ENCODE measurements at places on chromosomes 6 and 20.

- no peak for DNase-seq
Measured at GRCh38 chr6:43776799-43777776, 7.1 kb downstream of the VEGFA start.

DNA sequence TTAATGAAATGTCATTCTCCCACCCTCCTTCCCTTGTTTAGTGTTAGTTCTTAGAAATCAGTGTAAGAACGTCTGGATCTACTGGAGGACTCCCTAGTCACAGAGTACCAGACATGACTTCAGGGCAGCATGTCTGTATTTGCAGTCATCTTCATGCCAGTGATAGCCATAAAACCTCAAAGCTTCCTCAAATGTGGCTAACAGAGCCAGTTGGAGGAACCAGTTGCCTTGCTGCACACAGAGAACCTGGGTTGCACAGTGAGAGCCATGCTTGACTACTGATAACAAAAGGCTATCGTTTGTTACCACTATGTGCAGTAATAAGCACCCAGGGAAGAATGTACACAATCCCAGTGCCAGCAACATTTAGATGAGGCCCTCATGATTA, 20.1 kb downstream of the NT5E start:
- no peak for DNase-seq

- DNase-seq = no peak
Measured at GRCh38 chr6:44533421-44533820, 145.9 kb downstream of the CDC5L start.

GRCh38 chr6:29479560-29479959, 8.2 kb downstream of the MAS1L start:
- DNase-seq = no peak

DNA sequence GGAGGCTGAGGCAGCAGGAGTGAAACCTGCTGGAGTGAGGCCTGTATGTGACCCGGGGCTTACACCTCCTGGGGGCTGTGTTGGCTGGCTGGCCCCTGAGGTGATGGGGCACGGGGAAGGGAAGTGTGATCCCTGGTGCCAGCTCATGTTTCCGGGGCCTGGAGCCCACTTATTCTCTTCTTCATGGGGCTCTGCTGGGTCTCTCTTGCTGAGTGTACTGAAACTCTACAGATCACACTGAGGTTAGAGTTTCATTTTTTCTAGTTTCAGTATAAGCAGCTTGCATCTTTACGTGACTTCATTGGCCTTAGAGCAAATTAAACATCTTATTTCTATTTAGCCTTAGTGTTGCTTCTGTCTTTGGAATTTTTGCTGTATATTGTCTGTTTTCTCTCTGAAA, 96.2 kb downstream of the ANKS1A start:
- no peak for DNase-seq

- DNase-seq = no peak
Measured at GRCh38 chr6:163841326-163841725, 426.8 kb downstream of the QKI start.

DNA sequence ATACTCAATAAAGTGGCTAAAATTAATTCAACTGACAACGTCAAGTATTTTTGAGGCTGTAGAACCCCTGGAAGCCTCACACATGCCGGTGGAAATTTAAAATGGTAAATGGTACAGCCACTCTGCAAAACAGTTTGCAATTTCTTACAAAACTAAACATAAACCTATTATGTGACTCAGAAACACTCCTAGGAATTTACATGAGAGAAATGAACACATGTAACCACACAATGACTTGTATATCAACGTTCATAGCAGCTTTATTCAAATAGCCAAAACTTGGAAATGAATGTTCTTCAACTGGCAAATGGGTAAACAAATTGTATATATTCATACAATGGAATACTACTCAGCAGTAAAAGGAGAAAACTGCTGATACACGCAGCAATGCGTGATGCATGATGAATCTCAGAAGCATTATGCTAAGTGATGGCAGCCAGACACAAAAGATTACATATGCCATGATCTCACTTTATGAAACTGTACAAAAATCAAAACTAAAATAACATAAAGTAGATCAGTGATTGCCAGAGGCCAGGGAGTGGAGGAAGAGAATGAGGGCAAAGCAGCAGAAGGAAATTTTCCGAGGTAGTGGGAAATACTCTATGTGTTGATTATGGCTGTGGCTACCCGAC, 112.5 kb downstream of the FAM50B start:
- no peak for DNase-seq

DNA sequence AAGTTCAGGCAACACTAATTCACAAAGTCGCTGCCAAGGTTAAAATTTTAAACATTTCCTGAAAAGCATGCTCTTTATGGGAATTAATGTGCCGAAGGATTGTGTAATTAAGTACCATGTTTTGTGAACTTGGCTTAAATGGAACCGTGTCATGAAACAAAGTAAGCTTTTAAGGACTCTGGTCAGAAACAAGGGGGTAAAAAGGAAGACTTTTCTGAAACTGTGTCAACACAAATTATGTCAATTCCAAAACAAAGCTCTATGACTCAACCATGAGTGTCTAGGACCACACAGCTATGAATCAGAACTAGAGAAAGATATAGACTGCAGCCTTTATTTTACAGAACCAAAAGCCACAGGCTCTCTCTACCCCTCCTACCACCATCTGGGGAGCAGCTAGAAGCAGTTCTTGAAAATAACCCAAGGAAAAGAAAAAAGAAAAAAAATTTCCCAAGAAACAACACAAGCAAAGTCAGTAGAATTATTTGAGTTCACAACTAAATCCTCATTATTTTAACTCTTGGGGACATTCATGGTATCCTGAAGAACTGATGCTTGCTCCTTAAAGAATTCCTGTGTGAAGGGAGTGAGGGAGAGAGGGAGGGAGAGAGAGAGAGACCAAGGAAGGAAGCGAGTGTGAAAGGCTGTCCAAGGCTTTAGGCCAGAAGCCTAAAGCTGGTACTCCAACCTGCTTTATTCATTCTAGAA, 81.9 kb downstream of the ZMYND8 start:
- peak; percentile 22 for DNase-seq

GRCh38 chr6:157314705-157315321, 8.5 kb downstream of the TMEM242 start:
- no peak for DNase-seq

- no peak for DNase-seq
Measured at GRCh38 chr6:166104107-166104506, 63.5 kb downstream of the TBXT start.

GRCh38 chr6:91196729-91197128, 609.9 kb upstream of the MAP3K7 start:
- no peak for DNase-seq

DNA sequence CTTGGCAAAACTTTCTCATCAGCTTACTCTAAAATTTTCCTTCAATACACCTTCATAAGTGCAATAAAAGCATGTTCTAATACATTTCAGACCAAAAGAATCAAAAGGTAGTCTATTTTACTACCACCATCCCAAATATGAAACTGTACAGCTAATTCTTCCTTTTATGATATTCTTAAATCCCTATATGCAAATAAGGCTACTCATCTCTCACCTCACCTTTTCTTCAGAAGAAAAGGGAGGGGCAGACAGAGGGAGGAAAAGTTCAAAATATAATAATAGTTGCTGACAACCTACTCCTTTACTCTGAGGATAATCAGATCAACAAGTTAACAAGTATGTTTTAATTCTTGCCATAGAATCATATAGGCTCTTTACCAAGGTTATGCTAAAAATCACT, 7.4 kb downstream of the C6orf120 start:
- no peak for DNase-seq

DNA sequence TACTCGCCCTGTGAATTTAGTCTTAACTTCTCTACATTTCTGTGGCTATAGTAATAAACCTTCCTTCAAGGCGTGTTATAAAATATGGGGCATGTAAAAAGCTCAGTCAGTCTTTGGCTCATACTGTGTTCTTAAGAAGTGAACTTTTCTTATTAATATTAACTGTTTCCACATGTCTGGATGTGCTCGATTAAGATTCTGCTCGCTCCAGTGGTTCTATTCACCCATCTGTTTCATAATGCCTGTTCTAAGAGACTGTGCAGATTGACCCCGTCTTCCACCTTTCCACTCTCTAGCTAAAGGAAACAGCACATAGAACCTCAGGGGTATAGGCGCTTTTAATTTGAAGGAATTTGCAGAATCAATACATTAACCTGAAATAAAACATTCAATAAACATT, 99.9 kb downstream of the L3MBTL3 start:
- DNase-seq = no peak

GRCh38 chr6:40962241-40962640, 76.8 kb downstream of the UNC5CL start:
- no peak for DNase-seq

GRCh38 chr6:75234126-75234865, 9.3 kb downstream of the COX7A2 start:
- no peak for DNase-seq

DNA sequence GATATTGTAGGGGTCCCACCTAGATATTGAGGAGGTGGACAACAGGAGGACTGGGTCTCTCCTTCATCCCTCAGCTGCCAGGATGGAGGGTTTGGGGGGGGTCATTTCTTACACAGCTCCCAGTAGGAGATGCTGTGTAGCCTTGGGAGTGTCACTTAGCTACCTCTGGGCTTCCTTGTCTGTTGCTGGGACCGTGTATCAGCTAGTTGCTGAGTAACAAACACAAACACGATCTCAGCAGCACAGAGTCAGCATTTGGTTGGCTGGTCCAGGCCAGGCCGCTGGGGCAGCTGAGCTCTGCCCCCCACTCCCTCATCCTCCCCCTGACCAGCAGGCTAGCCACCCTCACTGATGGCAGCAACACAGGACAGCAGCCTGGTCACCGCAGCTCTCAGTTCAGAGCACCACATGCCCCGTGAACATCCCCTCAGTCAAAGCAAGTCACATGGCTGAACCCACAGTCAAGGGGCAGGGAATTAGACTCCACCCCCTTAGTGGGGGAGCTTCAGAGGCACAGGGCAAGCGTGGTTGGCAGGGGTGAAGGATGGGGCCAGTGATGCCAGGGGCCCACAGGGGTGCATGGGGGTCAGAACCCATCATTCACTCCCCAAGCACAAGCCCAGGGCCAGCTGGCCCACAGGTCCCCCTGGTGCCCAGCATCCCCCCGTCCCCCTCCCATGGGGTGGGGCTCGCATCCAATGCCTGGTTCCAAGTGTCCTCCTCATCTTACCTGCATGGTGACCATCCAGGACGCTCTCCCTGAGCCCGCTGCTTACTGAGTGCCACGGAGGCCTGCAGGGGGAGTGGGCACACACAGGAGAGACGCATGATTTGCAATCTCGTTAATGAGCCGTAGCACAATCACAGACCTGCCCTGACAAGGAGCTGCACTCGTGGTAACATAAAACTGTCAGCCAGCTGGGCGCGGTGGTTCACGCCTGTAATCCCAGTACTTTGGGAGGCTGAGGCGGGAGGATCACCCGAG, 112.4 kb downstream of the TAF4 start:
- no peak for DNase-seq

All from activated naive CD4-positive, alpha-beta T cell treated with anti-CD3 and anti-CD28 coated beads, Interleukin-2, amount 50 U/mL, for 16 hours (primary cell).